NCI-H187 (cell line): ENCODE measurements at places on chromosomes 16 and 17.

DNA sequence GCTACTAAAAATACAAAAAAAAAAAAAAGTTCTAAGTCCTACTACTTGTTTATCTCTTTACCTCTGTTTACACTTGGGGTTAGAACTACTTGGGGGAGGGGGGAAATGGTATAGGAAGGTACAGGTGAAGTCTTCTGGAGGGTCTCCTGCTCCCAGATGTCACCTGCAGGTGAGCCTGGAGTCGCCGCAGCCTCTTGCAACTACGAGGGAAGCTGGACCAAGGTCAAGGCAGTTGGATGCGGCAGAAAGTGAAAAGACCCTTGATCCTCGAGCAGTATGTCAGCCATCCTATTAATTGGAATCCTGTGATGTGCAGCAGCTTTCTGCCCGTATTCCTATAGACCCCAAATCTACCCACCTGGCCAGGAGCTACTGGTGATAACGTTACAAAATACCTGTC is 33.0 kb downstream of the HAPSTR1 start:
- no peak for DNase-seq

- DNase-seq, result no peak
Measured at GRCh38 chr16:8943966-8944759, 19.5 kb downstream of the USP7 start.

DNA sequence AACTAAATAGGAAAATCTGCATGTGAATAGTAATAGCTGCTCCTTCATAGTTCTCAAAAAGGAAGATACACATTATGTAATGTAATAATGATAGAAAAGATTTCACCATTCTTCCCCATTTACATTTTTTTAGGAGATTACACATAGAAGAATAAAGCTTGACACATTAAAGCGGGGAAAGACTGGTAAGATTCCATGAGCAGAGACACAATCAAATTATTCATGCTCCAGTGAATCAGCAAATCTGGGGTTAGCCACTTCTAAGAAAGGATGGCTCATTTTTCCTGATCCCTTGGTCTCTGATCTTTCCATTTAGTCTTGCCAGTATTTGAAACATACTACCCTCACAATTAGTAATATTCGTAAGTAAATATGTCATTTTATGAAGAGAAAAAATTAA is 81.9 kb downstream of the CA4 start:
- DNase-seq, result no peak

- DNase-seq, result no peak
Measured at GRCh38 chr17:45676695-45677094, 107.4 kb upstream of the CRHR1 start.

DNA sequence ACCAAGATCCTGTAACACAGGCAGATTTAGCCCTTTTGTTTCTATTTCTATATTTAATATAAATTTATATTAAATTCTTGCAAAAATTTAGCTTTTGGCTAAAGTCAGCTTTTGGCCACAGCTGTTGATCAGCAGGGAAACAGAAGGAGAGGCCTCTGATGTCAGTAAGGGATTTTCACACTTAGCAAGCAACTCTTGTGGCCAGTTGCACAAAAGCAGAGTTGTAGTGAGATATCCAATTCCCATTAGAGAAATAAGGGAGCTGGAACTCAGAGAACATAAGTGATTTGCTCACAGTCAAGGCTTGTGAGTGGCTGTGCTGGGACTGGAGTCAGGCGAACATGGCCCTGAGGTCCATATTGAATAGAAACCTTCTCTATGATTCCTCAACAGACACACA is 16.7 kb upstream of the HEATR6 start:
- DNase-seq, result no peak

- peak; percentile 79 for DNase-seq
Measured at GRCh38 chr17:2786176-2786881, 9.9 kb upstream of the RAP1GAP2 start.

DNA sequence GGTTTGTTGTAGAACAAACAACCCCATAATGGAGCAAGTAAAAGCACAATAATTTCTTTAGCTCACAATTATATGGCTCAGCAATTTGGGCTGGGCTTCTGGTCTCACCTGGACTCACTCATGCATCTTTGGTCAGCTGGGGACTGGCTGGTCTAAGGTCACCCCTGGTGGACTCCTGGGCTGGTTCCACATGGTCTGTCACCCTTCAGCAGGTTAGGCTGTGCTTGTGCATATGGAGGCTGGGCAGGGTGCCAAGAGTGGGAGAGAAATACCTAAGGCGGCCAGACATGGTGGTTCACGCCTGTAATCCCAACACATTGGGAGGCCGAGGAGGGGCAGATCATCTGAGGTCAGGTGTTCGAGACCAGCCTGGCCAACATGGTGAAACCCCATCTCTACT is 27.0 kb upstream of the SMURF2 start:
- no peak for DNase-seq

GRCh38 chr16:14120335-14120734 is 49.2 kb downstream of the MRTFB start:
- DNase-seq, result no peak

DNA sequence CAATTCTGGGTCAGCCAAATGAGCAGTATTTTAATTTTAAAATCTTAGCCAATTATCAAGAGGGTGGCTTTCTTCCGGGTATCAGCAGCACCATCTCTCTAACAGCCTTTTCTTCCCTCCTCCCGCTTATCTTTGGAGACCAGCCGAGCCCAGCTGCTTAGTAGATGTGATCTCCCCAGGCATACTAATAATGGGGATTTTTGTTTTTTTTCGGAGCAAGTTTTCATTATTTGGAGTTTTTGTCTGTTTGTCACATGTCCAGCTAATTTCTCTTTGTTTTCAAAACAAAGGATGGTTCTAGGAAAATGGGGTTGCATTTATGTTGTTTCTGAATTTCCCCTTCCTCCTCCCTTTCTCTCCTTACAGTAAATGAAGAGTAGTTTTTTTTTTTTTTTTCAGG is 170.5 kb upstream of the MPHOSPH6 start:
- DNase-seq, result no peak

GRCh38 chr17:4501295-4501949 is 2.7 kb downstream of the SPNS2 start:
- DNase-seq, result no peak

DNA sequence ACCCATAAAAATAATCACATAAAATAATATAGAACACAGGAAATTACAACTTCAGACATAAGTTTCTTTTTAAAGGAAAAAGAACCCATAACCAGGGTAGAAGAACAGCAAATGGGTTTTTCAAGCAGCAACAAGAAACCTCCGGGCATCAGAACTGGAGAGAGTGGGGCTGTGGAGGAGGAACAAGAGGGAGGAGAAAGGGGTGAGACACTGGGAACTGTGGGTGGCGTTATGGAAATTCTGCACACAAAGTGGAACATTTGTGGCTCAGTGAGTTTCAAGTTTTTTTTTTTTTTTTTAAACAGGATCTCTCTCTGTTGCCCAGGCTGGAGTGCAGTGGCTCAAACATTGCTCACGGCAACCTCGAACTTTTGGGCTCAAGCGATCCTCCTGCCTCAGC is 22.6 kb downstream of the EMP2 start:
- DNase-seq, result no peak

- no peak for DNase-seq
Measured at GRCh38 chr16:590815-591200, 942 bp downstream of the RAB40C start.

DNA sequence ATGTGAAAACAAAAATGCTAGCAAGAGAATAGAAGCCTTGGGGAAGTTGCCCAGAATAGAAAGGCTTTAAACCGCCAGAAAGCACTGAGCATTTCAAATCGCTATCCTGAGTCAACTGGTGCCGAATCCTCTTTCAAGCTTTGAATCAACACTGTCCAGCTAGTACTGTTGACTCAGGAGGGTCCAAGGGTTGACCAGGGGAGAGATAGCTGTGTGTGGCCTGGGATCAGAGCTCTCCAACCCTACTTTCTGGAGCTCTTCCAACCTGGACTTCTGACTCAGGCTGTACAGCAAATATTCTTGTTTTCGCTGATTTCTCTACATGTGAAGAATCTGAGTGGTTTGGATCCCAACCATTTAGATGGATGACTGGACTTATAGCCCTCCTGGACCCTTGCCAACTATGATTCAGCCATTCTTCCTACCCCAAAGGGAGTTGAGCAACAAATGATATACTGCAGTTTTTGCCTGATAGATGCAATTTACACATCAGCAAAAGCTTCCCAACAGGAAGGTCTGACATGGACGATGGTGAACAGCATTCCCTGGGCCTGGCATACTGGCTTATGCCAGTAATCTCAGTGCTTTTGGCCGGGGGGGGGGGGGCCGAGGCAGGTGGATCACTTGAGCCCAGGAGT is 154.0 kb upstream of the SDK2 start:
- DNase-seq, result no peak

- peak; percentile 26 for DNase-seq
Measured at GRCh38 chr16:75267631-75268264, 16.3 kb upstream of the BCAR1 start.

- DNase-seq, result no peak
Measured at GRCh38 chr17:42429726-42430447, 6.8 kb upstream of the CAVIN1 start.

DNA sequence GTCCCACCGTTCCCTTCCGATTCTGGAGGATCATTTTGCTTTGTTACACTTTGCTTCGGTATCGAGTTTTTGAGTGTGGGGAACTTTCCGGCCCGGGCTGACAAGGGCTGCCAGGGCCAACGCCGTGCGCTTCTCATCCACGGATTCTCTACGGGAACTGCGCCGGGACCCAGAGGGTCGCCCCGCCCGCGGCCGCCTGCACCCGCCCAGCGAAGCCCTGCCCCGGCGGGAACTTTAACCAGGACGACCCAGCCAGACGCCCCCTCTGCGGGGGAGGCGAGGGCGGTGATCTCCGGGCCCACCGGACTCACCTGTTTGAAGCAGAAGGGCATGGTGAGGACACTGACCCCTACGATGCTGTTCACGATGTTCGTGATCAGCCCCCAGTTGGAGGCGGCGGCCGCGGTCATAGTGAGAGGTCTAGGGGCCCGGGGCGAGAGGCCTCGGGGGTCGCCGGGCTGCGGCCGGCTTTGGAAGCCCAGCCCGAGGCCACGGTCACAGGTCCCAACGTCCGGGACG is 536 bp downstream of the SLC38A10 start:
- no peak for DNase-seq

- DNase-seq, result no peak
Measured at GRCh38 chr17:34306466-34306865, 12.8 kb upstream of the CCL8 start.

DNA sequence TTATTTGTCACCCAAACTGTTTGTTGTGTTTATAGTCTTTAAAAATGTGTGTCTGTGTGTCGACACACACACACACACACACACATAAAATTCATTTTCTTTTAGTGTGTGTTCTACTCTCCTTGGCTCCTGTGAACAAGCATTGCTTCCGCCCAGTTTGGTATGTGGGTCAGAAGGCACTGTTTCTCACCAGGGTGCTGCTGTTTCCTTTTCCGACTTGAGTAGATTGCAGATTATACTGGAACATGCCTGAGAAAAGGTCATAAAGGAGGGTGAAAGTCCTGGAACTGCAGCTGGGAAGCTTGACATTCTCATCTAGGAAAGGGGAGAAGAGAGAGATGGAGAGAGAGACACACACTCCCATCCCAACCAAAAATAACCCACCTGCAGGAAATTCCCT is 330.3 kb downstream of the BCAS3 start:
- DNase-seq, result no peak

DNA sequence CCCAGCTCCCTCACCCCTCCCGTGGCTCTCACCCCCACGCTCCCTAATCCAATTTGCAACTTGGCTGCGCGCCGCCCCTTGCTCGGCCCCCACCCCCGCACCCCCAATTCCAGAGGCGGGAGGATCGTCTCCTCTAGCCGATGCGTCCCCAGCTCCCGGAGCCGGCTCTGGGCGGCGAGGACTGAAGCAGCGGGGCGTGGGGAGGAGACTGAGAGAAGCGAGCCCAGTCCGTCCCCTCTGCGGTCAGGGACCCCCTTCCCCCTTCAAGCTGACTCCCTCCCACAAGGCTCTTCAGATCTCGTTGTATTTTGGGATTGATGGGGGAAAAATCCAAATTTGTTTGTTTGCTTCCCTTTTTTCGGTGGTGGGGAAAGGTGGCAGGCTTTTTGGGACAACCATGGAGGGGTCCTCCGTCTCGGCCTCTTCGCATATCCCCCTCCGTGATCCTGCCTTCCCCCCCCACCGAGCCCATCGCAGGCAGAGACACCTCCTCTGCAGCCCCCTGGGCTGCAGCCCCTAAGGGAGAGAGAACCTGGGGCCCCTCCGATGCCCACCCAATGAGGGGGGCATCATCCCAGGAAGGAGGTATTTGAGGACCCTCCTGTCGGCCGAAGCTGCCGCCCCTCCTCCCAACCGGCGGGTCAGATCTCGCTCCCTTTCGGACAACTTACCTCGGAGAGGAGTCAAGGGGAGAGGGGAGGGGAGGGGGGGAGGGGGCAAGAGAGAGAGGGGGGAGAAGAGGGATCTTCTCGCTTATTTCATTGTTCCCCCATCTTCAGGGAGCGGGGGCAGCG is 466 bp downstream of the NEUROD2 start:
- no peak for DNase-seq

DNA sequence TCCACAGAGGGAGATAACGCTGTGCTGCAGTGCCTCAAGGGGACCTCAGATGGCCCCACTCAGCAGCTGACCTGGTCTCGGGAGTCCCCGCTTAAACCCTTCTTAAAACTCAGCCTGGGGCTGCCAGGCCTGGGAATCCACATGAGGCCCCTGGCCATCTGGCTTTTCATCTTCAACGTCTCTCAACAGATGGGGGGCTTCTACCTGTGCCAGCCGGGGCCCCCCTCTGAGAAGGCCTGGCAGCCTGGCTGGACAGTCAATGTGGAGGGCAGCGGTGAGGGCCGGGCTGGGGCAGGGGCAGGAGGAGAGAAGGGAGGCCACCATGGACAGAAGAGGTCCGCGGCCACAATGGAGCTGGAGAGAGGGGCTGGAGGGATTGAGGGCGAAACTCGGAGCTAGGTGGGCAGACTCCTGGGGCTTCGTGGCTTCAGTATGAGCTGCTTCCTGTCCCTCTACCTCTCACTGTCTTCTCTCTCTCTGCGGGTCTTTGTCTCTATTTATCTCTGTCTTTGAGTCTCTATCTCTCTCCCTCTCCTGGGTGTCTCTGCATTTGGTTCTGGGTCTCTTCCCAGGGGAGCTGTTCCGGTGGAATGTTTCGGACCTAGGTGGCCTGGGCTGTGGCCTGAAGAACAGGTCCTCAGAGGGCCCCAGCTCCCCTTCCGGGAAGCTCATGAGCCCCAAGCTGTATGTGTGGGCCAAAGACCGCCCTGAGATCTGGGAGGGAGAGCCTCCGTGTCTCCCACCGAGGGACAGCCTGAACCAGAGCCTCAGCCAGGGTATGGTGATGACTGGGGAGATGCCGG is 769 bp downstream of the CD19 start:
- DNase-seq, result no peak

GRCh38 chr17:75869282-75870141 is 8.9 kb downstream of the TRIM47 start:
- no peak for DNase-seq

GRCh38 chr17:38657824-38658740 is 16.7 kb downstream of the EPOP start:
- no peak for DNase-seq
